CD4-positive, alpha-beta T cell treated with Interleukin-17A for 4 hours (primary cell): ENCODE measurements at places on chromosomes 4 and X.

DNA sequence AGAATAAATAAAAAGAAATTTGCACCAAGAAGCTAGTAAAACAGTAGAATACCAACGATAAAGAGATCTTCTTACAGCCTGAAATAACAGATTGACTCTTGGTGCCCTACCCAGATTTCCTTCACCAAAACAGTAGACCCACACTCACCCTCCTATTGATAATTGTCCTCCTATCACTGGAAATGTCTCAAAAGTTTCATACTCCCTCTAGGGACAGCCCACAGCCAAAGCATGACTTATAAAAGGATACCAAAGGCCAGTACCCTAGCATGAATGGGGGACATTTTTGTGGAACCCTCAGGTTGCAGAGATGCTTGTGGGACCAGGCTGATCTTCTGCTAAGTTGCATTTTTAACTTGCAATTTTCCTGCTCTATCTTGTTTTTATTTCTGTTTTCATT is 104.1 kb downstream of the INPP4B start:
- DNase-seq = no peak

- no peak for DNase-seq
Observed at GRCh38 chr4:183409934-183410333, 34.5 kb upstream of the CDKN2AIP start.

DNA sequence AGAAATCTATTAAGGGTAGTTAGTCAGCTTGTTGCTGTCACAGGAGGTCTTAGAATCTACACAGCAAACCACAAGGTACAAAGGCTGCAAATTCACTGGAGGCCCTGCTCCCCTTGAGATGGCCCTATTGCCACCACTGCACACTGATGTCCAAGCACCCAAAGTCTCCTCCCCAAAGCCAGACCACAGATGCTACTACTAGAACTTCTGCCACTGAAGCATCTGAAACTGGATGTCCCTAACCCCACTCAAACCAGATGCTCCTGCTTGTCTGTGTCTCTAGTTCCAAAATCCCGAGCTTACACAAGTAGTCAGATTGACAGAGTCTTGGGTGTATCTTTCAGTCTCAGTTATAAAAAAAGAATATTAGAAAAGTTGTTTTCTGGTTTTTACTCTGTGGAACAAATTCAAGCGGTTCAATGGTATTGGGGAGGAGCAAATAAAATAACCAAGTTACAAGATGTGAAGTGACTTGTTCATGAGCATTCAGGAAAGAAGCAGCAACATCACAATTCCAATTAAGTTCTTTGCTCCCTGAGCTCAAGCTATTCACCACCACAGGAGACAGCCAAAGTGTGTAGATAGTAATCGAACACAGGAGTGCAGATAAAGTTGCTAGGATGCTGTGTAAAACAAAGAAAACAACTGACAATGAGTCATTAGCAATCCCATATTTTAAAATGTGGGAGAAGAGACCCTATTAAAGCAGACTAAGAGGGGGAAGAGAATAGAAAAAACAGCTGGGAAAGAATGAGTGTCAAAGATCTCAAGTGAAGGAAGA is 352.3 kb downstream of the PDGFC start:
- no peak for DNase-seq

DNA sequence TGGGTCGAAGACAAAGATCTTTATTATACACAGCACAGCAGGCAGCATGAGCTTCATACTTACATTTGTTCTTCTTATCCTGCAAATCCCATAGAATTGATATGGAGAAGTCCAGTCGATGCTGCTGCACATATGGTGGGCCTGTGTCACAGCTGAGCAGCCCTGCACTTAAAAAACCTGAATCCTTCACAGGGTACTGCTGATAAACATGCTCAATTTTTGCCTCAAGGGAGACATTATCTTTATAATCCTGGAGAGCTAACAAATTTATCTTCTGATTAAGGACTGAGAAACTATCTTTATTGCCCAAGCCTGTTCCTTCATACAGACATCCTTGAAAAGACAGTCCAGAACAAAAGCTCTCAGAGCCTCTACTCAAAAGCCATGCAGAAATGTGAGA is 434.4 kb upstream of the FAM47C start:
- DNase-seq = no peak

DNA sequence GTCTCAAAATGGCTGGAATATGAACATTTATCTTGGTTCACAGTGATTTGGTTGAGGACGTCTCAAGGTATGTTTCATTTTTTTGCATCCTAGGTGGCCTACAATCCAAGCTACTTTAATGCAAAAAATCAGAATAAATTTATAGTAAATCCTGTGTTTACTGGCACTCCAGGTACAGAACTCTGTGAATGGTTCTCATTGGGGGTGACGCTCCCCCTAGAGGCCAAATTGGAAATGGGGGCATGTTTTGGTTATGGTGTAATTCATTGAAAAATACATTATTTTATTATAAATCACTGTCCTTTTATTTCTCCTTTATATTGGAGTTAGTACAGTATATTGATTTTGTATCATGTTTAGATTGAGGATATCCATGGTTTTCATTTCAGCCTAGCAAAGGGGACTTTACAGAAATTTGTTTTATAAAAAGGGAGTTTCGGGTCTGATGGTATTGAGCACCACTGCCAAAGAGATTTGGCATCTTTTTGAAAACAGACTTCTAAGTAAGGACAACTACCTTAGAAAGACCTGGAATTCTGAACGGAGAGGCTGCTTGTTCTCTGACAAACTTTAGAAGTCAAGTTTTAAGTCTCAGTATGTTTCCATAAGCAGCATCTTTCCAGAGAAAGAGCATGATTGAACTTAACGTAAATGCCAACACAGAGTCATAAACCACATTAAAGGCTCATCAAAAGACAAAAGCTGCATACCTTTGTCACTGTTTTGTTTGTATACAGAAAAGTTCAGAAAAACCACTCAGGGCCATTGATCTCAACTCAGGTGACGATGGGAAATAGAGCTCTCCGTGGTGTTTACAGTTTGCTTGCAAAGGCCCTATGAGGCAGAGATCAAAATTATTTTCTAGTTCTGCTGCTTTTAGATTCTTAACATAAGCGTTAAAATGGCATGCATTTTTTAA is 19.4 kb downstream of the MTM1 start:
- DNase-seq = peak; percentile 70

GRCh38 chrX:119971184-119971583 is 27.6 kb upstream of the NKAP start:
- no peak for DNase-seq

DNA sequence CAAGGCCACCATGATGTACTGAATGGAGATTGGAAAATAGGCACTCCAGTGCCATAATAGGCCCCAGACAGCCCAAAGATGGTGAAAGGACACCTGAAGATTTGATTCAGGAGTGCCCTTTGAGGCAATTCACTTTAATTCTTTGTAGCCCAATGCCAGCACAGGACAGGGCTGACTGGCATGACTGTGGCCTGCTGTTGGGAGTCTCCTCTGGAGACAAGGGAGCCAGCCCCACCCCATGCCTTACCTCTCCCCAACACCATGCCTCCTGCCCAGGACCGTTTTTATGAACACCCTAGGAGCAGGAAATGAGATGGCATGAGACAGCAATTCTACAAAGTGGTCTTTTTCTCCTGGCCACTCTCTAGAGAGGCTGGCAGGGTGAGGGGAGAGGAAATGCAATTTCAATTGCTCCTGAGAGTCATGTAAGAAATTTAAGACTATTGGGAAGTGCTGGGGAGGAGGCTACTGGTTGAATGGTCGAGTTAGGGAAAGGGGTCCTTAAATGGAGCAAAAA is 94.2 kb upstream of the MAMLD1 start:
- no peak for DNase-seq

GRCh38 chrX:132226169-132226568 is 6.9 kb upstream of the RAP2C start:
- DNase-seq = no peak

- no peak for DNase-seq
Observed at GRCh38 chr4:7941111-7941964, 1.7 kb upstream of the AFAP1 start.

GRCh38 chr4:189804894-189805293 is 135.8 kb upstream of the FRG1 start:
- no peak for DNase-seq

- DNase-seq = no peak
Observed at GRCh38 chr4:47791965-47792364, 45.9 kb downstream of the CORIN start.

- no peak for DNase-seq
Observed at GRCh38 chr4:20418861-20419451, 167.3 kb downstream of the SLIT2 start.
